MV-4-11 (cell line): ENCODE measurements at places on chromosomes 13 and 19.
A peak's percentile ranks its signal among the peaks of the same experiment; 100 is the strongest.

DNA sequence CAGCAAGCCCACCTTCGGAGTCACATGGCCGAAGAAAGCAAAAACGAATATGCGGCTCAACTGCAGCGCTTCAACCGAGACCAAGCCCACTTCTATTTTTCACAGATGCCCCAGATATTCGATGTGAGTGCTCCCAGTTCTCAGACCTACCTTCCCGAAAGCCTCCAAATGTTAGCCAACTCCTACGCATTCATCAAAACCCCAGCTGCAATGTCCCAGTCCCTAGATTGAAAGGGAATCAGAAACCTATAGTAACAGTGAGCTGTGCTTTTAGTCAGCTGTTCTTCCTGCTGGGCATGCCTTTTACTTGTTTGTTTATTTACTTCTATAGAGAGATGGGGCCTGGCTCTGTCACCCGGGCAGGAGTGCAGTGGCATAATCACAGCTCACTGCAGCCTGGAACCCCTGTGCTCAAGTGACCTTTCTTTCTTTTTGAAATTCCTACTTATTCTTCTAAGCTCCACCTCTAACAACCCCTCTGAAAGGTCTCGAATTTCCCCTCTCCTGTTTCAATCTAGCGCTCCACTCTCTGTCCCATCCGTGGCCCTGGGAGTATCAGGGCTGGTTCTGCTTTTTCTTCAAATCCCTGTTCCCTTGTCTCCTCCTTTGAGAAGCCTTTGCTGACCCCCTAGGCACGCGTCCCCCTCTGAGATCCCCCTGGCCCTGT lies 4.4 kb downstream of the TRIP10 start:
- no peak for DNase-seq

DNA sequence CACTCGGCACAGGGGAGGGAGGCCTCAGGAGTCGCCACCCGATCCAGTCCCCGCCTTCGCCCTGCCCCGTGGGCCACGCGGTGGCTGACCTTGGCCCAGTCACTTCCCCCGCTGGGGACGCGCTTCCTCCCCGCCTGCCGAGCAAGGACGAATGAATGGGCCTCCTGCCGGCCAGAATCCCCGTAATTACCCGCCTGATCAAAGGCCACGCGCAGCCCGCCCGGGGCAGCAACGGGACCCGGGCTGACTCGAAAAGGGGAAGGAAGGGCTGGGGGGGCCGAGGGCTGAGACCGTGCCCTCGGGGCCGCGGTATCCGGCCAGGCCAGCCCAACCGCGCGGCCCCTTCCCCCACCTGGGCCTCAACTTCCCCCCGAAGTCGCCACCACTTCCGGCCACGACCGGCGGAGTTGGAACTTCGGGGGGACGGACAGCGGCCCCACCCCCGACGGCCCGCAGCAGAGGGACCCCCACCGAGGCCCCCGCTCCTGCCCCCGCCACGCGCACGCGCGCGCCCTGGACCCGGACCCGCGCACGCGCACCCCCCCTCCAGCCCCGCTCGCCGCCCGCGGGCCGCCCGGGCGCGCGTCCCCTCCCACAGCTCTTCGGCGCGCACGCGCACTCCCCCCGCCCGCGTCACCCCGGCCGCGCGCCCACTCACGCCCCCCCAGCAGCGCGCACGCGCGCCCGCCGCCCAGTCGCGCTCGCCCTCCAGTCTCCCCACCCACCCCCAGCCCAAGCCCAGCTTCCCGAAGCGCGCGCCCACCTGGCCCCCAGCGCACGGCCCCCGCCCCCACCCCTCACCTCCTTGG lies 520 bp downstream of the ZNF787 start:
- DNase-seq: peak; percentile 83

DNA sequence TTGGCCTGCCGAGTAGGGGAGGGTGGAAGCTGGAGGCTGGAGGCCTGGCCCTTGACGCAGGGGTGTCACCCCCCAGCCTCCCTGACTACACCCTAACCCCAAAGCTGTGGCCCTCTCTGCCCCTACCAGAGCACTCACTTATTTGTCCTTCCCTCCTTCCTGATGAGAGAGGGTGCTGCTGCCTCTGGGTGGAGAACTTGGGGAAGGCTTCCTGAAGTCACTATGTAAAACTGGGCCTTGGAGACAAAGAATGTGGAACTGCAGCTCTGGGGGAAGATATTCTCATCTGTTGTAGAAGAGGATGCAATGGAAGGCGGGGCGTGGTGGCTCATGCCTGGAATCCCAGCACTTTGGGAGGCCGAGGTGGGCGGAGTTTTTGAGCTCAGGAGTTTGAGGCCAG lies 485.2 kb downstream of the ZNF536 start:
- DNase-seq: peak; percentile 53

GRCh38 chr19:32104153-32104849 lies 241.1 kb upstream of the ZNF507 start:
- peak; percentile 56 for DNase-seq

GRCh38 chr19:42420055-42420544 lies 7.1 kb downstream of the LIPE start:
- DNase-seq: peak; percentile 70

GRCh38 chr19:398719-399118 lies 10.2 kb downstream of the C2CD4C start:
- no peak for DNase-seq

DNA sequence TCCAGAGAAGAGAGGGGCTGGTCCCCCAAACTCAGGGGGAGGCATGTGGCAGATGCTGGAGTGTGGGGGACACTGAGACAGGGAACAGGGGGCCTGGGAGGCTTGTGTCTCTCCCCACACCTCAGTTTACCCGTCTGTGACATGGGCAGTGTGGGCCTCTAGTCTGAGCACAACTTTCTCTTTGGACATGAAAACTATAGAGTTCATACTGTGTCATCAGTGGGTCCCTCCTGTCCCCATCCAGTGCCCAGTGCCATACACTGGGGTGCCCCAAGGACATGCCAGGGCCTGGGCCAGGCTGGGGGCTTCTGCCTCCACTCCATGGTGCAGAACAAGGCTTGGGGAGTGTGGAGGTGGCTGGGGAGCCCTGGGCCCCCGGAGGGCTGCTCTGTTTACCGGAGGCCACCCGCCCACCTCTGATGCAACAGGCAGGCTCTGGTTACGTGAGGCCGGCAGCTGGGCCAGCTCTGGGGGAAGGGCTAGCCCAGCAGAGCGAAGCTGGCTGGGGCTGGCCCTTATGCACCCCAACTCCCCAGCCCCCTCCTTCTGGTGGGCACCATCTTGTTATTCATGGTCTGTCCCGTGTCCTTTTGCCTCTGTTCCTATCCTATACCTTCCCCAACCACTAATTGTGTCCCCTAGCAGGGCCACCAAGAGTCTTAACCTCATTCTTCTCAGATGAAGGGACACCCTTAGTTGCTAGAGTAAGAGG lies 1.9 kb upstream of the MEF2B start:
- peak; percentile 74 for DNase-seq

- no peak for DNase-seq
Observed at GRCh38 chr13:61255040-61255796, 160.4 kb downstream of the PCDH20 start.

GRCh38 chr13:51999921-52000320 lies 11.3 kb downstream of the ATP7B start:
- no peak for DNase-seq

DNA sequence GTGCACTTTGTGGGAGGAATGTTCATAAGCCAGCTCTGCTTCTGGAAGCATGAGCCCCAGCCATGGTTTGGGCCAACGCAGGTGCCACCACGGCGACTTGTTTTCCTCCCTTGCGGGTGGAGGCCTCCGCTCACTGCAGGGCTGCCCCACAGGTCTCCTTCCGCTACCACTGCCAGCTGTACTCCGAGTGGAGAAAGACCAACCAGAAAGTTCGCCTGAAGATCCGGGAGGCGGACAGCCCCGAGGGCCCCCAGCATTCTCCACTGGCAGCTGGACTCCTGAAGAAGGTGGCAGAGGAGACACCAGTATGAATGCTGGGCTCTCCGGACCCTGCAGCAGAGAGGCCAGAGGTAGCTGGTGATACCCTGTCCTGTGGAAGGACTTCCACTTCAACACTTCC lies 6.5 kb upstream of the HNRNPM start:
- no peak for DNase-seq

GRCh38 chr19:51548891-51549305 lies 17.4 kb upstream of the SIGLEC6 start:
- DNase-seq: no peak
